ENCODE measurements at places on chromosomes 6 and 20.

DNA sequence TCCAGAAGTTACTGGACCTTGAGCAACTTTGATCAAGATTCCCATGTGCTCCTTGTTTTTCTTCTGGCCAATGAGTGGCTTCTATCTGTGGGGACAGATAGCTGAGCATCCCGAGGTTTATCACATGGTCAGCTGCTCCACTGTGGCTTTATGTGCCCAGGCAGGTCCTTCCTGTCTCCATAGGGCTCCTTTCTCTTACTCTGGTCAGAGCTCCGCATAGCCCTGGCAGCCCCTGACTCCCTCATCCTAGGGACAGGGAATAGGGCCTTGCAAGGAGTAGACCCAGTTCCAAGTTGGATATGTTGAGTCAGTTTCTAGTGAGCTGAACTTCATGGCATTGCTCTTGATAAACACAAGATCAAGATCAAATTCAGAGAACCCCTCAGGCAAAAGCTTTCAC lies 6.4 kb upstream of the MAS1L start:
- ATAC-seq = no peak

- ATAC-seq = no peak
Observed at GRCh38 chr6:34457382-34457741, 8.5 kb upstream of the PACSIN1 start.

GRCh38 chr6:11968241-11968806 lies 43.8 kb upstream of the HIVEP1 start:
- ATAC-seq = no peak

- ATAC-seq = no peak
Observed at GRCh38 chr20:4369798-4370124, 351.9 kb upstream of the PRND start.

- ATAC-seq = no peak
Observed at GRCh38 chr6:120965814-120966213, 368.5 kb downstream of the TBC1D32 start.

GRCh38 chr6:38080889-38081288 lies 261.4 kb downstream of the ZFAND3 start:
- ATAC-seq = no peak

- ATAC-seq = no peak
Observed at GRCh38 chr20:61436667-61437279, 184.7 kb downstream of the CDH4 start.

- no peak for ATAC-seq
Observed at GRCh38 chr6:23448281-23448680, 677.7 kb upstream of the NRSN1 start.

DNA sequence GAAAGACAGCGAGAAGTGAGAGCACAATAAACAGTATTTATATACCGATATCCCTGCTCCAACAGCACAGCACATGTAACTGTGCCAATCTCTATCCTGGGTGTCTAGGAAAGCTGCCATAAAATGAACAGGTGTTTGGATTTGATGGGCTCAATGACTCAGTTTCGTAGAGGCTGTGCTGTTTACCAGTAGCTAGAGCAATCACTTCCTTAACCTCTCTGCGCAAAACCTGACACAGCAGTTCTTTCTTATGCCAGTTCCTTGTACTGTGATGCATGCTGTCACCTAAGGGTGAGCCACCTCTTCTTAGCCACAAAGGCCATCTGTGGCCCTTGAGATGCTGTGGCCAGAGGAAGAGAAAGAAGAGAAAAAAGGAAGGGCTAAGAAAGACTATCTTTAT lies 59.3 kb downstream of the SHPRH start:
- ATAC-seq = peak; percentile 10

- no peak for ATAC-seq
Observed at GRCh38 chr6:82374516-82374915, 10.9 kb downstream of the TPBG start.

DNA sequence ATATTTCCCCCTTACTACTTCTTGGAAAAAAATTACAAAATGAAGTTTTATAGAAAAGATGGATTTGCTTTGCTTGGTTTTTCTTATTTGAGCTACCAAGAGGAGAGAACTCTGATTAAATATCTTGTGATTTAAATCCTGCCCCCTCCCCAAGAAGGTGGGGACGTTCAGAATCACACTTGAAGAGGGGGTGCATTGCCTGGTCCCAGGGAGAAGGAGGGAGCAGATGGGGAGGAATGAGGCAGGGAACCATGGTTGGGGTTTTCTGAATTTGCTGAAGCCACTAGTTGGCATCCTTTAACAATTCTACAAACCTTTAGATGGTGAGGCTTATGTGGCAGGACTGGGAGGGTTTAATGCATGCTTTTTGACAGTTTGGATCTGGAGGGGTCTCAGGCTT lies 5.5 kb downstream of the PCK1 start:
- no peak for ATAC-seq

- ATAC-seq = no peak
Observed at GRCh38 chr6:41027241-41027640, 11.8 kb downstream of the UNC5CL start.

GRCh38 chr20:3820048-3820900 lies at the start of gene AP5S1:
Gene AP5S1, plus strand, starts transcription at chr20:3820547. Its CDS starts 1,571 bp downstream, at chr20:3822118.
- peak; percentile 94 for ATAC-seq

GRCh38 chr20:9043364-9043763 lies 25.5 kb upstream of the PLCB4 start:
- ATAC-seq = no peak
